ENCODE measurements at places on chromosomes 2 and 18.

DNA sequence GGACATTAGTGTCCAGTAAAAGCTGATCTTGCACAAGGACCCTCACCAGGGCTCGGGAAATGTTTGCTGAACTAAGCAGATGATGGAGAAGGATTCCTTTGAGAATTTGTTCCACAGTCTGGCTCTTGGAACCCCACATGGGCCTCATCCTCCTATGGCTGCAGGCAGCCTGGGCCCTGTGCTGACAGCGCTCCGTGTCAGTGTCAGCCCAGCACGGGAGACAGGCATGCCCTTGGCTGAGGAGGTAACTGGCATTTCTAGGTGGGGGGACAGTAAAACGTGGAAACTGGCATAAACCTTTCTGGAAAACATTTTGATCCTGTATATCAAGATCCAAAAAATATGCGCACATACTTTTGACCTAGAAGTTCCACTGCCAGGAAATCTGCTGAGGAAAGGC is 10.5 kb downstream of the PTMA start:
- DNase-seq, result no peak

- DNase-seq, result no peak
Observed at GRCh38 chr2:159249990-159250715, 36.4 kb downstream of the WDSUB1 start.

GRCh38 chr18:78688249-78688648 is 291.4 kb upstream of the SALL3 start:
- DNase-seq, result no peak

- no peak for DNase-seq
Observed at GRCh38 chr2:113184531-113185230, 10.9 kb downstream of the PSD4 start.

GRCh38 chr2:25960920-25961319 is 21.4 kb downstream of the KIF3C start:
- no peak for DNase-seq

GRCh38 chr18:79512461-79513380 is 117.0 kb downstream of the NFATC1 start:
- DNase-seq, result no peak

DNA sequence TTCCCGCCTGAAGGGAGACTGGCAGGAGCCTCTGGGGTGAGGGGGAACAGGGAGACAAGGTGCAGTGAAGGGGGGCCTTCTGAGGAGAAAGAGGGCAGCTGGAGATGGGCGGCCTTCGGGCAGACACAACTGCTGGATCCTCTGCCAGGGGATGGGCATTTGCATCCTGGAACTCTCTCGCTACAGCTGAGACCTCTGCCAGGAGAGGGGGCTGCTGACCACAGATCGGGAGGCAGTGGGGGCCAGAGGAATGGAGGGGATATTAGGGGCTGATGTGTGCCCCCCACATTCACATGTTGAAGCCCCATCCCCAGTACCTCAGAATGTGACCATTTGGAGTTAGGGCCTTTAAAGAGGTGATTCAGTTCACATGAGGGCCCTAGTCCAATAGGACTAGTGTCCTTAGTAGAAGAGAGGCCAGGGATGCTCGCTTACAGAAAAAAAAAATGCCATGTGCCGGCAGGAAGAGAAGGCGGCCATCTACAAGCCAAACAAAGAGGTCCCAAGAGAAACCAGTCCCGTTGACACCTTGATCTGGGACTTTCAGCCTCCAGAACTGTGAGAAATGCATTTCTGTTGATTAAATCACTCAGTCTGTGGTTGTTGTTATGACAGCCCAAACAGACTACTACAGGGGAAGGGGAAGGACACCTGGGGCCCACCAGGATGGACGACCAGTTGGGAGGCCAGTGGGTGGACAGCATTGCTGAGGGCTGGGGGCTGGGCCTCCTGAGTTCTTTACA is 50.0 kb downstream of the TRABD2A start:
- no peak for DNase-seq

DNA sequence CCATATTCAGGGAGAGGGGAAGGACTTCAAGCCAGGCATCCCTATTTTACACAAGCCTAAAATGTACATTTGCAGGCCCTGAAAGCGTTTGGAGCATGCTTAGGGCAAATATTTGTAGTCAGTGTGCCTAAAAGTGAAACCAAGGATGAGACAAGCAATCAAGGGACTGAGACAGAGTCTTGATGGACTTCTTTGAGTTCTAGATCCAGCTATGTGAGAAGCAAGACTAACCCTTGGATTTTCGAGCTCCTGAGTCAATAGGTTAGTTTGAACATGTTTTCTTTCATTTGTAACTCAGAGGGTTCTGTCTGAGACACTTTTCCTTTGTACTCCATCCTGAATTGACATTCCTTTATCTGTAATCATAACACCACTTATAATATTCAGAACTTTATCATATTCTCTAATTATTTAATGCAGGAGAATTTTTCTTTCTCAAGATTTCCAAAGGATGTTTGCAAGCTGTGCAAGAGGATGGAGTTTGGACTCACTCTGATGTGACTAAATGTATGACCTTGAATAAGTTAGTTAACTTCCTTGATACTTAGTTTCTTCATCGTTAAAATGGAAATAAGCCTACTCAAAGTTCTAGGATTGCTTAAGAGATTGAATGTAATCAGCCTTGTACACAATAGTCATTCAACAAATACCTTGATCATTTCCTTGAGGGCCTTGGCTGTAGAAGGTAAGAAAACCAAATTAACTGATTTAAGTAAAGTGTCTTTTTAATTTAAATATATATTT is 1237.8 kb upstream of the ZEB2 start:
- no peak for DNase-seq

GRCh38 chr18:70416496-70416895 is 127.7 kb downstream of the SOCS6 start:
- DNase-seq, result no peak

GRCh38 chr2:58237741-58238140 is 3.4 kb downstream of the FANCL start:
- no peak for DNase-seq

DNA sequence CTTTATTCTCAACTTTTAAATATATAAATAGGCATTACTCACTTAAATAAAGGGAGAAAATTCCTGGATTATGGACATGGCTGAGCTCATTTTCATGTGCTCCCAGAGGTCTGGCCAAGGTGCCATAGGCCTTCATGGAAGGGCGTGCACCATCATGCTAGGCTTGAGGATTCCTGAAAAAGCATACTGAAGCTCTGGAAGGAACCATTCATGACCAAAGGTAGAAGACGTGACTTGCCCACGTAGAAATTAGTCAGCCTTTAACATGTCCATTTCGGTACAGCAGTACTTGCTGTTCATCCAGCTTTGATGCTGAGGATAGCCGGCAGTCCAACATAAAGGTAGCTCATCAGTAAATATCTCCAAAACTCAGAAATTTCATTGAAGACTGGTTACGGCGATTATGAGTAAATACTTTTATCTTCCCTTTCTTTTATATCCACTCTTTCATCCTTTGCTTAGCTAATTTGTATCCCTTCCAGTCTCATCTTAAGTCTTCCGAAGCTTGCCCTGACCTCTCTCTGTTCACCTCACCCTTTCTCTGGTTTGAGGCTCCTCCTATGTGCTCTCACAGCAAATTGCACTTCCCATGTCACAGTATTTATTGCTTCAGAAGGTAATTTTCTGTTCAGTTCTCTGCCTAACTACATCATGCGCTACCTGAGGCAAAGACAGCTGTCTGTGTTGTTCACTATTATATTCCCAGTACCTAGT is 32.3 kb upstream of the ASNSD1 start:
- DNase-seq, result no peak

GRCh38 chr2:39521876-39522517 is 84.9 kb upstream of the MAP4K3 start:
- no peak for DNase-seq

DNA sequence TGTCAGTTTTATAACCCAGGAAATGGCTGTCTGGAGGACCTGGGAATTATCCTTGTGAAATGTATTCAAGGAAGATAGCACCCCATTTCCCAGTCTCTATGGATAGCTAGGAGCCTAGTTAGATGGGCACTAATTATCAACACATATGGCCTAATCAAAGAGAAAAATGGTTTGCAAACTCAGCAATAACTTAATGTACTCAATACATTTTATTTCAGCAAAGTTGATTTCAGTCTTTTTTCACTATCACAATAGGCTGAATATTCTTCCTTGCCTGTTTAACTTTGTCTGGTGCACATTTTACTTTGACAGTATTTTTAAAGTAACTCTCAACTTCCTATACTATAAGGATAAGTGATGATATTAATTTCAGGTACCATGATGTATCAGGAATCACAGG is 756.3 kb downstream of the CCDC85A start:
- DNase-seq, result no peak

DNA sequence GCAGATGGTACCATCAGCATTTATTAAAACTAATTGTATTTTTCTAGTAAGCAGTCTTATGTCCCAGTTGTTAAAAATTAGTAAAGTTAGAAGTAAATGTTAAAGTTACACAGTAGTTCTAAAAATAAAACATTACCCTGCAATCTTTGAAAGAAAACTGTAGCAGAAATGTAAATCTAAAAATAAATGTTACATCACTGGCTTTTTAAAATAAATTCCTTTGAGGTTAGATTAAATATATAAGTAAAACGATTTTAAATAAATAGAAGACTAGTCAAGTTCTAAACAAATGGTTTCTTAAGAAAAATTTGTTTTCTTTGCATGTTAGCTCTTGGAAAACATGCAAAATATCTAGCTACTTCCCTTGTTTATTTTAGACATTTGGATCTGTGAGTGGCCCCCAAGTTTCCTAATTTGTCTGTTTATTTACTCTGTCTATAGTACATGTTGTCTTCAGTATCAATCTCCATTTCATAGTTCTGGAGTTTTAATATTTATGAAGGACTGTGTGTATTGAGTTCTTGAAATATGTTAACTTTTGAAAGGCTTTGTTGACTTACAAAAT is 58.2 kb downstream of the GLS start:
- no peak for DNase-seq

GRCh38 chr2:46847185-46847710 is 68.4 kb downstream of the MCFD2 start:
- DNase-seq, result no peak

DNA sequence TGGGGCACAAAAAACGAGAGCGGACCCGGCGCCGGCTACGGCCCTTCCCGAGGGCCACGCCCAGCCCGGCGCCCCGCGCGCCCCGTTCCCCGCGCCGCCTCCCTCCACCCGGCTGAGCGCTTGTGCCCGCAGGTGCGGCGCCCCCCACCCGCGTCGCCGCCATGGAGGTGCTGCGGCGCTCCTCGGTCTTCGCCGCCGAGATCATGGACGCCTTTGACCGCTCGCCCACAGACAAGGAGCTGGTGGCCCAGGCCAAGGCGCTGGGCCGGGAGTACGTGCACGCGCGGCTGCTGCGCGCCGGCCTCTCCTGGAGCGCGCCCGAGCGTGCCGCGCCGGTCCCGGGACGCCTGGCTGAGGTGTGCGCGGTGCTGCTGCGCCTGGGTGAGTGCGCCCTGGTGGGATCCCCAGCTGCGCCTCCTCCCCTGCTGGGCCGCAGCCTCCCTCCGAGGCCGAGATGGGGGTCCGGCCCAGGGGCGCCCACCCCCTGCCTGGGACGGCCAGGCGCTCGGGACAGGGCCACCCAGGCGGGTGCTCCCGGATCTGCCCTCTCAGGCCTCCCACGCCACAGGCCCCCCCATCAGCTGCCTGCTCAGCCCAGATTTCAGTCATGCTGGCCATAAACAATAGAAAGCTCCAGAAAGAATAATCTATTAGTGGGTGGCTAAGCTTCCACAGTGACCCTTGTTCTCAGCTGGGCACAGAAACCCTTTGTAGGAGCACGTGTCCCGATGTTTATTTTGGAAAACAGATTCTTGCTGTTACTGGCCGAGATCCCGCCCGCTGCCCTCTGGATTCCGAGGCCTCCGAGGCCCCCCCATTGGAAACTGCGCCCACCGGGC is 997 bp downstream of the BOK start:
- DNase-seq, result no peak

DNA sequence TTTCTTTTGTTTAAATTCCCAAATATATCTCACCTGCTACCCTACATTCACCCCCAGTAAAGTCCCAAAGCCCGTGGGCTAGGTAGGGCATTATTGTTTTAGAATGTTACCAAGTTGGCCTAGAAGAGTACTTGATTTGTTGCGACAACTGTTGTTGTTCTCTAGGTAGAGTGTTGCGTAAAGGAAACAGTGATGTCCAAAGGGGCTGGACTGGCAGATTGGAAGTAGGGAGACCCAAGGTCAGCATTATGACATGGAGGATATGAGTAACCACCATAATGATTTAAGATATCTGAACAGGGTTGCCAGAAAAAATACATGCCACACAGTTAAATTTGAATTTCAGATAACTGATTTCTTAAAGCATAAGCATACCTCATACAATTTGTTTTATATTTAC is 39.2 kb downstream of the SCN1A start:
- DNase-seq, result no peak

DNA sequence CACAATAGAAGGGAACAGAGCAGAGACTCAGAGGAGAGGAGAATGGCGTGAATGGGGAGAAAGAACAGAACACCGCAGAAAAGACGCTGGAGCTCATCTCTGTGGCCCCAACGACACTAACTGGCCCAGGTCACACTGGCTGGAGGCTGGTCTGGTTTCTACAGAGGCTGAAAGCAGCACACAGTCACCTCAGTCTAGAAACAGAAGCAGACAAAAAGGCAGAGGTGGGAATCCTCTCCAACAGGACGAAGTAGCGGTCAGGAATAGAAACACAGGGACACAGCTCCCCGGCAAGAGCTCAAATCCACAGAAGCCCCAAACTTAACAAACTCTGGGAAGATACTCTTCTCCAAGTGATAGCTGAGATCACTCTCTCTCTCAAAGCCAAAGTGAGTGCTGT is 9.2 kb downstream of the SLC66A2 start:
- no peak for DNase-seq

DNA sequence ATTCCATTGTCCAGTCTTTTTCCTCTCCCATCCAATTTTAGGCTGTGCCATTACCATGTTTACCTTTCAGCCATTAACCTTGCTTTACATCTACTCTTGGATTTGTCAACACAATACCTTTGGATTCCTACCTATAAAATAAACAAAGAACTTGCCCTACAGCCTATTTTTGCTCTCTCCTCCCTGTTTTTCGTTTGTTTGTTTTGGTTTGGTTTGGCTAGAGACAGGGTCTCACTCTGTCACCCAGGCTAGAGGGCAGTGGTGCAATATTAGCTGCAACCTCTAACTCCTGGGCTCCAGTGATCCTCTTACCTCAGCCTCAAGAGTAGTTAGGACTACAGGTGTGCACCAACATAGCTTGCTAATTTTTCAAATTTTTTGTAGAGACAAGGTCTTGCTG is 76.1 kb downstream of the SP100 start:
- DNase-seq, result no peak

DNA sequence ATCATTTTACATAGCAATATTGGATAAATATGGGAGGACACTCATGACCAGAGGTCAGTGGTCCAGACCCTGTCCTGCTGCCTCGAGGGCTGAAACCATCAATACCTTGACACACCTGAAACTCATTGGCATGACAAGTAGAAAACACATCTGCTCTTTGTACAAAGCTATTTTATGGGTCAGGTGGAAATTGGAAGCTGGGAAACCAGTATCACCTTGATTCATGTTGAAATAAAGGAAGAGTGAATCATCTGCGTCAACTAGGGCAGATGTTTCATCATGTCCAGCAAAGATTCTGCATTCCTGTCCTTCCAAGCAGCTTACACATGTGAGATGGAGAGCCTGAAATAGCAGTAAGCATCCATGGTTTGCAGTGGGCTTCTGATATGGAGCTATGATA is 80.0 kb upstream of the ERBB4 start:
- DNase-seq, result no peak

Data from NCI-H1930 (cell line).